Activated T-cell treated with anti-CD3 and anti-CD28 coated beads, Interleukin-2, amount 50 U/mL, for 48 hours (primary cell): ENCODE measurements at places on chromosomes 11 and 22.

GRCh38 chr11:93219440-93219839 lies 21.6 kb upstream of the SLC36A4 start:
- no peak for DNase-seq

DNA sequence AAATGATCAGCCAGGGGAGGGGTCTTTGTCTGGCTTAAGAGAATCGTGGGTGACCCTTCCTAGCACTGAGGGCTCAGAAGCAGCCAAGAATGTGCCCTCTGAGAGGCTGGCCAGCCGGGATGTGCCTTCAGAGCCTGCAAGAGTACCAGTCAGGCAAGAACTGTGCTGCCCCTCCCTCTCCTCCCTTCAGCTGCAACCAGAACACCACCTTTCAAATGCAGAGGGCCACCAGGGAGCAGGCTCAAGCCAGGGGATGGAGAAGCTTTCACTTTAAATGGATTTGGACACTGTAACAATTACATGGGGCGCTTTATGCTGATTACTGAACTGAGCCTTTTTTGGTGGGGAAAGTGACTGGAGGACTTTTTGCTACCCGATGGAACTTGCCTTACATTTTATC lies 44.9 kb upstream of the TENM4 start:
- no peak for DNase-seq

DNA sequence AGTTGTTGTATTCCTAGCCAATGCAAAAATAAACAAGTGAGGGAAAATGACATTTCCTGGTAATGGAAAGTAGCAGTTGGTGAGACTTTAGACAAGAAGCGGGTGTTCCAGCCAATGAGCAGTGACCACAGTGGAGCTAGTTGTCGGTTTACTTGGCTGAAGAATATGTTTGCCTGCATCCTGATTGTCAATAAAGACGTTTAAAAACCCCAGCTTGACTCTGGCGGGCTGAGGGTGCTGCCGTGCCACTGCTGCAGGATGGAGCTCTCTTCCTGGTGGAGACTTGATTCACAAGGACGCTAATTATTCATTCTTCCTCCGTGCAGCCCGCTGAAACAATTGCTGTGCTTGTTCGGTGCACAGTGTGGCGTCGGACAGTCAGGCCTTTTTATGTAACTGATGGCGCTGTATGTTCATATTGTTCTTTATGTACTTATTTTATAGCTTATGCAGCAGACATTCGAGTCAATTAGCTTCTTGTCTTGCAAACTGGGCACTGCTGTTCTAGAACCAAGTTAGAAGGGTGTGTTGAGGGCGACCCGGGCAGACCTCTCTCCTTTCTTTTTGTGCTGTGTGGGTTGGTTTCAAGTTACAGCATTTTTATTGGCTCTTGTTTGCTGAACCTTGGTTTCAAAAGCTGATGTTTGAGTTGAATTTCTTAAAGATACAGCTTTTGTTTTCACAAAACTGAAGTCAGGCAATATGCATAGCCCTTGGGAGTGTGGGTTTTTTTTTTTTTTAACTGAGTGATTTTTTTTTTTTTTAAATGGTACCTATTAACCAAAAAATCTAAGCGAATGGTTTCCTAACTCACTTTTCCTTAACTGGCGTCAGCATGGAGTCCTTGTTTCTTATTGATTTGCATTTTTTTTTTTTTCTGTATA lies 153.9 kb downstream of the TEAD1 start:
- no peak for DNase-seq

- no peak for DNase-seq
Observed at GRCh38 chr11:20844630-20845029, 175.2 kb downstream of the NELL1 start.

- no peak for DNase-seq
Observed at GRCh38 chr11:65915821-65916251, 3.0 kb downstream of the C11orf68 start.

- no peak for DNase-seq
Observed at GRCh38 chr11:105811242-105811641, 201.4 kb downstream of the GRIA4 start.
